Stimulated activated CD4-positive, alpha-beta T cell treated with anti-CD3 and anti-CD28 coated beads, TNF-alpha, amount 100 ng/mL, for 1 hour (primary cell): ENCODE measurements at places on chromosomes 3 and 15.

DNA sequence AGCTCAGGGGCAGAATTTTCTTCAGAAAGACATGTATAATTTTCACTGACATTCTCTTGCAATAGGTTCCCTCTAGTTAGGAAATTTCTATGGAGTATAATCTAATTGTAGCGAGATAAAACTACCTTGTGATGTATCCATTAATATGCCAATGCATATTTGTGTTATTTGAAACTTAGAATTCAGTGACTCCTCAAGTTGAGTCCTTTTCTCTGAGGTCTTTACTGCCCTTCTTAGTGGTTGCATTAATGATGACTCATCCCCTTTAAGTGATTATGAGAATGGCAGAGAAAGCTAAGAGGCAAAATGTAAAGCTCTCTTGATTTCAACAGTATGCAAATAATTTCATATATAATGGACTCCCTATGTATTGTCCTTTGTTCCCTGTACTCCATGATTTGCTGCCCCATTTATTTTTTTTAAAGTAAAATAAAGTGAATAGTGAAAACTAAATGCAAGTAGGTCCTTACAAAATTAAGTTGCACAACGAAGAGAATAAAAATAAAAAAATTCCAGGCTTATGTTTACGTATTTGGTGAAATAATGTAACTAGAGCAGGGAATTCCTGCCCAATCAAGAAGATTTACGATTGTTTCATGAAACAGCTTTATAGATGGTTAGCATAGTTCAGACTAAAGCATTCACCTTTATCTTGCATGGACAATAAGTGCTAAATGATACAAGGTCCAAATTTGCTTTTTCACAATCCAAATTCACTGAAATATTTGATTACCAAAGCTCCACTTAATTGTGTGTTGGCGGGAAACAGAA, 78.1 kb downstream of the ZPLD1 start:
- no peak for DNase-seq

DNA sequence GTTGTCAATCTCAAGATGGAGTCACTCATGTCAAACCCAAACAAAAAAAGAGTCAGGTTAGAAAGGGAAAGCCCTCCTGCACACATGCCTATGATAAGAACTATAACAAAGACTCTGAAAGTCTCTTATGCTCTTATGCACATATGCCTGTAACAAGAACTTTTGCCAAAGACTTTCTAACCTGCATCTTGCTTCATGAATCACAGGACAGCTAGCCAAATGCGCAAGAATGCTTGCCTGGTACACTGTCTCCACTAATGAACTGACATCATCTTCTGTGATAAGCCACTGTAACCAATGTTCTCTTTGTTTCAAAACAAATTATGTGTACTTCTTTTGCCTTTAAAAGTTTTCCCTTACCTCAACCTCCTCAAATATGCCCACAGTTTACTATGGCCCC, 18.2 kb upstream of the EHHADH start:
- DNase-seq, result no peak

GRCh38 chr3:56870436-56870835, 68.7 kb upstream of the ARHGEF3 start:
- no peak for DNase-seq

DNA sequence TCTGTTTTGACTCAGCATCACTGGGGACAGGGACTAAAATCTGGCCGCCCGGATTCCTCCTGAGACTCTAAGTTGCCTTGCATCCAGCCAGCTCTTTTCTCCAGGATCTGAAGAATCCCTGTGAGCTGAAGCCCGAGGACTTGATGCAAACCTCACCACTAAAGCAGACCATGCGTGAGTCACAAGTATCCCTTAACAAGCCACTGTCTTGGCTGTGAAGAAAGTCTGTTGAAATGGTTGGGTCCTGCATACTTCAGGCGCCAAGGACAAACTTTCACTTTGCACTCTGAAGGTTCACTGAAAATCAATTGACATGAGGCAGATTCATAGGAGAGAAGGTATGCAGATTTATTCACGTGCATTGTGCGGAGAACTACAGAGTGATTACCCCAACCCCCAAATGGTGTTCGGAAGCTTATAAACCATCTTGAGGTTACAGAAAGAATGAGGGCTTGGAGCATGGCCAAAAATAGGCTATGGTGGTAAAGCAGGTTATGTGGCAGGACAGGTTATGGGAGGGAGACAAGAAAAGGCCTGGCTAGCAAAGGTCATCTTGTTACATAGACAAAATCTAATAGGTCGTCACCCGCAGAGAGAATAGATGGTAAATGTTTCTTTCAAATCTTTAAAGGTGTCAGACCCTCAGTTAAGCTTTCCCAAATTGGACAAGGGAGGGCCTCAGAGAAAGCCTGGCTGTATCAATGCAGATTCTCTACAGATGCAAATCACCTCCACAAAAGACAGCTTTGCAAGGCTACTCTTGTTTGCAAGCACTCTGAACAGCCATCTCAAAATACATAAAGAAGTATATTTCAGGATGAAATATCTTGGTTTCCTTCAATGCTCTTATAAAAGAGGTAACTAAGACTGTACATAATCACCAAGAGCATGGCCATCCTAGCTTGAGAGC, 126.3 kb upstream of the PLAAT1 start:
- no peak for DNase-seq

GRCh38 chr15:34027606-34028005, 11.4 kb downstream of the AVEN start:
- DNase-seq, result no peak

- DNase-seq, result no peak
Observed at GRCh38 chr3:170109579-170110293, 71.8 kb downstream of the PHC3 start.

- no peak for DNase-seq
Observed at GRCh38 chr3:38173834-38174418, 8.6 kb downstream of the OXSR1 start.

DNA sequence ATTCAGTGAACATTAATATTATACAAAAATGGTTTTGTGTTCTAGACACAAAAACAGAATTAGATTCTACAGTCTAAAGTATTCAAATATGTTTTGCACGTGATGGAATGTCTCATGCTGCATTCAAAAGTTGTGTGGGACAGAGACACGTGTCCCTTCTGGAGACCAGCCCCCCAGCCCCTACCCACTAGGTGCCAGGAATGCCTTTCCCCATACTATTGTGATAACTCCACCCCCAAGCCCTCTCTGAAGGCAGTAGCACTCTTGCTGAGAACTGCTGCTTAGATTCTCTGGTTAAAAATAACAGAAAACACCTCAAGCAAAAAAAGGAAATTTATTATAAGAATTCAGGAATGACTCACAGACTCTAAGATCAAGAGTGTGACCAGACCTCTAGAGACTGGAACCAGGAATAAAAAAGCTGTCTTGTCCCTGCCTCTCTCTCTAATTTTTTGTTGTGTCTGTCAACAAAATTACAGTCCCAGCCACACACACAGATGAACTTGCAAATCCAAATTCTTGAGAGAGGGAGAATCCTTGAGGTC, 57.7 kb downstream of the PXYLP1 start:
- DNase-seq, result no peak

DNA sequence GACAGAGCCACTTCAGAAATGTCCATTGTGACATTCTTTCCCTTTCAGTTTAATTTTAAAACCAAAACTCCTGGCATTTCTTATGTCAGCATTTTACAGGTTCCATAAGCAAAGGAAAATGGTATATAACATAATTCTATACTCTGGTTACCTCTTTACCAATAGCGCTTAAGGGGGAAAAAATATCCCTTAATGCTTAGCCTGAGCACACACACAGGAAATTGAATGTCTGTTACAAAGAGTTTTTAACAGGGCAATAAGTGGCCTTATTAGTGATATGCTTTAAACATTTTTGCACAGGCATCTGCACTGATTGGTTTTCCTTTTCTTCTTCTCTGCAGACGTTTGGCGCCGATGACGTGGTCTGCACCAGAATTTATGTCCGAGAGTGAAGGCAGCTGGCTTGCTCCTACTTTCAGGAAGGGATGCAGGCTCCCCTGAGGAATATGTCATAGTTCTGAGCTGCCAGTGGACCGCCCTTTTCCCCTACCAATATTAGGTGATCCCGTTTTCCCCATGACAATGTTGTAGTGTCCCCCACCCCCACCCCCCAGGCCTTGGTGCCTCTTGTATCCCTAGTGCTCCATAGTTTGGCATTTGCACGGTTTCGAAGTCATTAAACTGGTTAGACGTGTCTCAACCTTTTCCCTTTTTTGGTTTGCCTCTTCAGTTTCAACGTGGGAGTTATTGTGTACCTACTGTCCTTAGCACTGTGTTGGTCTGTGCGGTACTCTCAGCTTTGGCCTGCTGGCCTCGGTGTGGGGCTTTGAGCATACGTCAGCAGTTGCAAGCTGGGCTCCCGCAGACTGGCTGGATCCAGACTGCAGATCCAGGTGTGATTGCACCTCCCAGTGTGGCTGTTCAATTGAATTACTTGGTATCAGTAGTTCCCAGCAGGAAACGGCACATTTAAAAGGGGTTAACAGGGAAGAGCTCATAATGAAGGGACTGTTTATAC, 7.7 kb downstream of the CRABP1 start:
- DNase-seq, result no peak

GRCh38 chr3:31862666-31863279, 118.3 kb downstream of the OSBPL10 start:
- no peak for DNase-seq

- no peak for DNase-seq
Observed at GRCh38 chr3:177934001-177934891, 602.0 kb upstream of the KCNMB2 start.

- DNase-seq, result no peak
Observed at GRCh38 chr3:13081603-13082360, 8.6 kb upstream of the IQSEC1 start.

- no peak for DNase-seq
Observed at GRCh38 chr3:9019259-9019961, 56.1 kb upstream of the RAD18 start.

DNA sequence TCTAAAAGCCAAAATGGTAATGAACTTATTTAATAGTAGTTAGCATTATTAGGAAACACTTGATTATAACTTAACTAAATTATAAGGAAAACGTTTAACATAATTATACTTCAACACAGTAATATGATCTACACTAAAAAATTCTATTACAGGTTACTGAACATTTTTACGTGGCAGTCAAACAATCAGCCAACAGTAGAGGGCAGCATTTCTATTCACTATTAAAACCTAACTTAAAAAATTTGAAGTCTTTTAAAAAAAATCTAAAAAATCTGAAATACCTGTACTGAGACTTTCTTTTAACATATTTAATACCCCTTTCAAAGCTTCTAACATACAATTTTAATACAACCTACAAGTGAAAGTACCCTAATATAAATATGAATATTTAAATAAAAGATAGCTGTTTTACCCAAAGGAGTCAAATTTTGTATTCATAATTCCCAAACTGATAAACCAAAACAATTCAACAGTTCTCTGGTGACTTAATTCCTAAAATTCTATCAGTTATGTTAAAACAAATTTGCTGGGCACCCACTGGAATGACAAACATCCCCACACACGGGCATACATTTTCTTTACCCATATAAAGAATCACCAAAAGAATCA, 41.5 kb downstream of the DLG1 start:
- DNase-seq, result no peak

- no peak for DNase-seq
Observed at GRCh38 chr3:39166932-39167532, 13.6 kb upstream of the CSRNP1 start.

GRCh38 chr3:140433431-140433830, 244.4 kb upstream of the TRIM42 start:
- no peak for DNase-seq

GRCh38 chr15:50117431-50118027, 1.5 kb downstream of the ATP8B4 start:
- DNase-seq, result no peak

DNA sequence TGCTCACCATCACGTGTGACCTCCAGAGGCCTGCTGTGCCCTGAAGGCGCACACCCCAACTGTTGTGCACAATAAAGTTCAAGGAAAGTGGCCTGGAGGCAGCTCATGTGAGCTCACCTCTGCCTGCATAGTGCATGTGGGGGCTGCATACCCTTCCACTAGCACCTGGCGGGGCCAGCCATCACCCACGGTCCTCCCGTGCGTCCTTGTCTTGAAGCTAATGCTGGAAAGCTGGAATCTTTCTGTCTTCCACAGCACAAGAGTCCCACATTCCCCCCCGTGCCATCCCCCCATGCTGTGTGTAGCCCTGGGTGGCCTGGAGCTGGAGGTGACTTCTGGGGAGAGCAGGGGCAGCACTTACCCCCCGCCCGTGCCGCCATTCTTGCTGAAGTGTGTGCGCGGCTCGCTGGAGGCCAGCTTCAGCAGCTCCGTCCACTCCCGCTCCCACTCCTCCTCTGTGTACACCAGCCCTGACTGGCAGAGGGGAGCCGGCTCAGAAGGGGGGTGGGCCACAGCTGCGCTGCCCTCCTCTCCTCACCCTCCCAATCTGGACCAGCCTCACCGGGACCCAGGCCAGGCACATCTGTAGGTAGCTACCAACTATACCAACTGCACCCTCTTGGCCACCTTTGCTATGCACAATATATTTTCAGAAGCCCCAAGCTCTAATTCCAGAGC, 199.5 kb downstream of the KLF13 start:
- no peak for DNase-seq

DNA sequence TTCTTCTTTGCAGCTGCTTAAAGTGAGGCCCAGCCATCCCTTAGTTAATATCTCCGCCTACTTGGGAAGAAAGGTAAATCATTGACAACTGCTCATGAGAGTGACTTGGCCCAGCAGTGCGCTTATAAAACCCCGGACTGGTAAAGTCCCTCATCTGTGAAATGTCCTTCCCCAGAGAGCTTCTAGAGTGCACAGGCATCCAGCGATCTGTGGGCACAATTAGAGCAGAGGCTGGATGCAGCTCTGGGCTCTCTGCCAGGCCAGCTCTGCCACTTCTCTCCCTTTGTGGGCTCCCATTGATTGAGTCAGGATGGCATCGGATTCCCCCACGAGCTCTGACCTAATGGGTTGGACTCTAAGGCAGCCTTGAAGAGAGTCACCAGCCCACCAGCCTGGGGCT, 219.0 kb upstream of the LINGO1 start:
- DNase-seq, result no peak

- no peak for DNase-seq
Observed at GRCh38 chr3:22862111-22862510, 341.0 kb upstream of the UBE2E2 start.

DNA sequence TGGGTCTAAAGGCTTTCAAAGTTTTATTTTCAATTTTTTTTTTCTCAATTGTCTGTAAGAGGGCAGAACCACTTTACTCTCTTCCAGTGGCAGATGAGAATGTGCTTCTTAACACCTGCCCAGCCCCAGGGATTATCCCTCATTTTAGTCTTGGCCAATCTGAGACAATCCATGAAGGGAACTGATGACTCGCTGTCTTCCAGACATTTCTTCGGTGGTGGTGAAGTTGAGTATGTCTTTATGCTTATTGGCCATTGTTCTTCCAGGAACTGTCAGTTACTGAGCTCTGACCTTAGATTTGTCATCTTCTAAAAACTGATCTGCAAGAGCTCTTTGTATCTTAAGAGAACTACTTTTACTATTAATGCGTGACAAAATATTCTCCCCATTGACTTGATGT, 139.5 kb downstream of the TJP1 start:
- DNase-seq, result no peak

DNA sequence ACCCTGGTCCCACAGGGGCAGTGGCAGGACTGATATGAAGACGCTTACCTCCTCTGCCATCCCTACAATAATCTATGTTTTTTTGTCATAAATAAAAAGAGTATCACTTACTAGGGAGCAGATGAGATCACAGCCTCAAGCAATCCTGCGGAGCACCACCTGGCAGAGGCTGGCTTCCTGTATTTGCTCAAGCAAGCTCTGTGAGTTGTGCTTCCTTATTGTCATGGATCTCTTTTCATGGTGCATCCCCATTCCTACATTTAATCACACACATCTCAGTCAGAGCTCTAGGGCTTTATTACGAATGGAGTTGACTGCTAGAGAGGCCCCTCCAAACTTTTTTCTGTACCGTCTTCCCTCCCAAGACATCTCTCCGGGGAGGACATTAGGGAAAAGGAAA, 186.0 kb downstream of the UBE2E2 start:
- DNase-seq, result no peak

- no peak for DNase-seq
Observed at GRCh38 chr15:68729789-68730411, 90.8 kb downstream of the ANP32A start.
